Effector CD8-positive, alpha-beta T cell (primary cell): ENCODE measurements at places on chromosomes 11 and 22.

DNA sequence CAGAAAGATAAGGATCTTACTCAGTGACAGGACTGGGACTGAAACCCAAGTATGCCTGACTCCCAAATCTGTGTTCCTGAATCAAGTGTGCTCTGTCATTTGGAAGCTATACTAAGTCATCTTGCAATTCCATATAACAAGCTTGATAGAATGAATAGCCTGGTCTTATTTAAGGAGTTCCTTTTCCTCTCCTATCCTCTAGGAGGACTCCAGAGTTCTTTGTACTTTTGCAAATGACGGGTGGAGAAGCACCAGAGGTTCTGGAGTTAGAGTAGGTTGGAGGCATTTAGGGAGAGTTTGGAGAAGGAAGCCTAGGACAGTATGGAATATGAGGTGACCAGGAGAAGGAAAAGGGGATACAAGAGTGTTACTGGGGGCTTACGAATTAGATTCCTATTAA, 92.9 kb upstream of the RCN1 start:
- no peak for DNase-seq

DNA sequence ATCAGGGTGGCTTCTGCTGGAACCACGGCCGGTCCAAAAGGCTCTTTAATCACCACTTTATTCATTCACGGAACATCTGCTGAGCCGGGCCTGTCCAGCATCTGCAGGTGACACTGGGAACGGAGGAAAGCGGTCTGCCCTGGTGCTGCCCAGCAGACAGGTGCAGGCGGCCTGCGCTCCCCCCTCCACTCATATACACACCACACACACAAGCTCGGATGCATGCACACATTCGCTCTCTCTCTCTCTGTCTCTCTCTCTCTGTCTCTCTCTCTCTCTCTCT, 736.9 kb downstream of the BRD1 start:
- no peak for DNase-seq

GRCh38 chr11:37280200-37280599, 682.2 kb upstream of the RAG2 start:
- no peak for DNase-seq

- DNase-seq, result no peak
Observed at GRCh38 chr11:1825785-1826451, 8.9 kb upstream of the SYT8 start.

DNA sequence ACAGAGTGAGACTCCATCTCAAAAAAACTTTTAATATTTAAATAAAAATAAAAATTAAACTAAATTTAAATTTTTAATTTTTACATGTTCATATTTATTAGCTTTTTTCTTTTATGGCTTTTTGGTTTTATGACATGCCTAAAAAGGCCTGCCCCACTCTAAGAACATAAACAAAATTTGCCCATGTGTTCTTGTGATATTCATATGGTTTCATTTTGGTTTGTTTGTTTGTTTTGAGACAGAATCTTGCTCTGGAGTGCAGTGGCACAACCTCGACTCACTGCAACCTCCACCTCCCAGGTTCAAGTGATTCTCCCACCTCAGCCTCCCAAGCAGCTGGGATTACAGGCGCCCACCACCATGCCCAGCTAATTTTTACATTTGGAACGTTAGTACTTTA, 27.7 kb downstream of the SUSD2 start:
- DNase-seq, result no peak

DNA sequence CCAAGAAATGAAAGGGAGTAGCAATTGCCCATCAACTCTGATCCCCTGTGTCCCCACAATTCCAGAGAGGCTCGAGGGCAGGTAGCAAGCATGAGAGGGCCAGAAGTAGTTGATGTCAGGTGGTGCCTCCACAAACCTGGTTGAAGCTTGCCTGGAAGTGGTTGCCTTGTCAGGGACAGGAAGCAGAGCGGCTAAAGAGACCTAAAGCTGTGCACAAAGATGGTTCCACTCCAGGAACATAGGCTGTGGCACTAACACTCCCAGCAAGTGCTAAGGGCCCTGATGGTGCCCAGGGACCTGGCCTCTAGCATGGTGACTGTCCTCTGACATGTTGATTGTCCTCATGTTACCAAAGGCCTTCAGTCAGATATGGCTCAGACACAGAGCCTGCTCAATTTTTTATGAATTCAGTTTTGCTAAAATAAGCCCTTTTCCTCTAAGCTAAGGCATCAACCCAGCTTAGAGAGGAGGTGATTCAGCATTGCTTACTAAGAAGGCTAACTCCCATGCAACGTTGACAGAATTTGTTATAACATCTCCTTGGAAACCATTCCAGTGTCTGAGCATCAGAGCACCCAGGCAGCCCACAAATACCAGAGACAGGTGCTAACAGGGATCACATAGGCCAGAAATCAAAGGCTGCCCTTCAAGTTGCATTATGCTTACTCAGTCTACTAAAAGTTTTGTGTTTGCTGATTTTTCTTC, 196.3 kb upstream of the ARHGAP20 start:
- no peak for DNase-seq

- no peak for DNase-seq
Observed at GRCh38 chr22:47116426-47117341, 354.2 kb downstream of the TBC1D22A start.

- DNase-seq, result no peak
Observed at GRCh38 chr11:87306262-87306851, 268.6 kb downstream of the TMEM135 start.

DNA sequence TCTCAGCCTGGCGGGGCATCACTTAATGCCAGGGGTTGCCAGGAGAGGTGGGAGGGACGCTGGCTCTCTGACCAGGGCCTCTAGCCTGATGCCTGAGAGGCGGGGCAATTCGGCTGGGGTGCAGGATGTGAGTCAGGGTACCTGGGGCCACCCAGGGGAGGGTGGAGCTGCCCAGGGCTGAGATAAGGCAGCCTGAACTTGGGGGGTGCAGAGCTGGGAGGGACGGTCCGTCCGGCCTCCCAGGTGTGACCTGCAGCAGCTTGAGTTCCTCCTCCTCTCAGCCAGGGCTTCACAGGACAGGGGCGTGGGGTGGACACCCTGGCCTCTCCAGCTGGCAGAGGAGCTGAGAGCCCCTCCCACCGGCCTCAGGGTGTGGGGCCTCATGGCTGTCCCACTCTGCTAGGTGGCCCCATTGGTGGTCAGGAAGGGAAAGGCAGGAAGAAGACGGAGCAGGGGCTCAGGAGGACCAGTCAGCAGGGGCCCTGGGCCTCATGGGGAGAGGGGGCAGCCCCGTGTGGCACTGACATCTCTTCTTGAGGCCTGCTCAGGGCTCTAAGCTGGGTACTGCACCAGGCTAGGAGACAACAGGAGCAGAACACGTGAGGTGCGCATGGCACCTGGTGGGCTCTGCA, 942 bp upstream of the RPS6KA4 start:
- DNase-seq, result no peak
